CD4-positive, alpha-beta T cell treated with Interleukin-1 beta for 1 hour (primary cell): ENCODE measurements at places on chromosomes 7 and 10.

DNA sequence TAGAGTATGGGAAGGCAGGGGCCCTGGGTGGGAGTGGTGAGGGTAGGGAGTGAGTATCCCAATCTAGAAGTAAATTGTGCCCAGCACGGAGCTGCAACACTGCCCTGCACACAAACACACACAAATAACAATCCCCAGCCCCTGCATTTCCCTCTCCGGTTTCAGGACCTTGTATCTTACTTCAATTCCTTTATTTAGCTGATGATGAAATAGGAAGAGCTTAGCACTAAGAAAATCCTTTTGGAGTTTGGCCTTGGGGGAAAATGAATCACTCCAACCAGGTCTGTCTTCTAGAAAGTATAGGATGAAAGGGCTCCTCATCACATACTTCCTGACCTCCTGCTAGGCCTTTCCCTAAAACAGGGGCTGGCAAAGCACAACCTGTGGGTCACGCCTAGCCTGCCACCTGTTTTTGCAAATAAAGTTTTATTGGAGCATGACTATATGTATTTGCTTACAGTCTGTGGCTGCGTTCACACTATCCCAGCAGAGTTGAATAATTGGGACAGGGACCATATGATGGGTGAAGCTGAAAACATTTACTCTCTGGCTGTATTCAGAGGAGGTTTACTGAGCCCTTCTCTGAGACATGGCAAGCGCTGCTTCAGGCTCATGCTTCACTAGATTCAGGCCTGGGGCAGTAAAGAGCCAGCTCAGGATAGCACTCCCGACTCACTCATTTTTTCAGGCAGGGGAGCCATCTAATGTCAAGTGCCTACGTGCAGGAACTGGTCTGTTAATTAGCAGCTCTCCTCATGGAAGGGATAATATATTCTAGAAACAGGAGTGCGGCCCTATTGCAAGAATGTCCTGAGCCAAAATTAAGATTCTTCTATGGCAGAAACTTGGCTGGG, 111.0 kb downstream of the EGFR start:
- no peak for DNase-seq

DNA sequence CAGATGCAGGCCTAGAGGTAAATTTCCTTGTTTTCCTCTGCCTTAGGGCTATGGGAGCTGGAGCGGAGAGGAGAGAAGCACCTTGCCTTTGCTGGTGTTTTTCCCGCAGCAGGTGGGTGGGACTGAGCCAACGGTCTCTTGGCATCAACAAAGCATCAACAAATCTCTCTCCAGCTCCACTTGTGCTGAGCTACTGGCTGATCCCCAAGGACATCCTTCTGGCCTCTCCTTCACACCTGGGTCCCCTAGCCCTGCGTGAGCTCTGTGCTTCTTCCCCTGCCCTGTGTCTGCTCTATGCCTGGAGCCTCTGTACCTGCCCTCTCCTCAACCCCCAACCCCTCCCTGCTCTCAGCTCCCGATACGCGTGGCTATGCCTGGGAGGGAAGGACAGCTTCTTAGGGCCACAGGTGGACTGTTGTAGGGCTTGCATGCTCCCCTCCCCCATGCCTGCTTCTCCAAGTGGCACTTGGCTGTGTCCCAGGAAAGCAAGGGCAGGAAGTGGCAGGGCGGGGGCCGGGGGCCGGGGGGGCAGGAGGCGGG, 3.2 kb upstream of the CLDN4 start:
- DNase-seq, result no peak

GRCh38 chr10:33212061-33212748, 122.3 kb downstream of the NRP1 start:
- no peak for DNase-seq

DNA sequence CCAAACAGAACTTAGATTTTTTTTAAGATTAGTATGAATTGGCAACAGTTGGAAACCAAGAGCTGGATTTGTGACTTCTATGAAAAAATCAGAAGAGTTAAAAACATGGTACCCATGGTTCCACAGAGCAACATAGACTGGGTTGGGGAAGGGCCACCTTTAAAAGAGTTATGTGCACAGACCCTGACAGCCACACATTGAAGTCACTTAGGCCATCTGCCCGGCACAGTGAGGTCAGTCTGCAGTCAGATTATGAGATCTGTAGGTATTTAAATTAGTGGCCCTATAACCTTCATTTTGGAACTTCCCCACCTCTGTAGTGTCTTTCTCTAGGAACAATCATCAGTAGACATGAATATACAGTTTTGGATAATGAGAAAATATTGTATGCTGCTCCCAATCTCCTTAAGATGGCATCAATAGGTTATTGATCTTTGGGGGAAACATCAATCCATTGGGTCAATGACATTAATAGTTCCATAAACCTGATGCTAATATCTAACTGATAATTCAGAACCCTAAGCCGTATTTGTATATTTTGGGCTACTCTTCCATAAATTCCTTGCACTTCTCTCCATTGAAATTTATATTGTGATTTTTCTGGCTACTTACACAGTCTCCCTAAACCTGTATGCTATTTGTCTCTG, 7.0 kb downstream of the ANKRD1 start:
- DNase-seq, result no peak

DNA sequence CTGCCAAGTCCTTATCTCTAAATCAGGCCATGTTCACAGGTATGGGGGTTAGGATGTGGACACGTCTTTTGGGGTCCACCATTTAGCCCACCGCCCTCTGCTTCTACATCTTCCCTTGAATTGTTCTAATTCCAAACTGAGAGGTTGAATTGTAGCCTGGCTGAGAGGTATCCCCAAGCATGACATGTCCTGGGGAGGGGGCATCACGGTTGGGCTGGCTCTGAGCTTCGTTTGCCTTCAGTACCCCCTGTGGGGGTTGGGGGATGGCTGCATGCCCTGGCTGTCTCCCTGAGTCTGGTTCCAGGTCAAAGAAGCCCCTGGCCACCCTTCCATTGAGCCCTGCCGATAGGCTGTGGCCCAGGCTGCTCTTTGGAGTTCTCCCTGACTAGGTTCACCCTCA, 204.6 kb downstream of the GLRX3 start:
- no peak for DNase-seq

- DNase-seq, result no peak
Observed at GRCh38 chr7:121516821-121517220, 120.7 kb upstream of the FAM3C start.

DNA sequence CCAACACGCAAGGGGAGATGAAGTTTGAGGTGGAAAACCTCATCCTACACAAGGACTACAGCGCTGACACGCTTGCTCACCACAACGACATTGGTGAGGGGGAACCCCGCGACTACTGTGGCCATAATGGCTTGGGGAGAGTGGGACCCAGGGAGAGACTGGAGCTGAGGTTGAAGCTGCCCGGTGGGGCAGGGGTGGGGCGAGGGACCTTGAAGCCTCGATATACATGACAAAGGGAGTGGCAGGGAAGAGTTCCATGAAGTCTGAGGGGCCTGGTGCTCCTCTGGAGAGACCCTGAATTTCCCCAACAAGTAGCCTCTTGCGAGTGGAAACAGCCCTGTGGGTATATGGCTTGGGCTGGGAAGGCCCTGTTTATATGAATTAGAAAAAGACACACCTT, 3.1 kb downstream of the PLAU start:
- DNase-seq, result no peak

GRCh38 chr7:96530786-96531185, 178.9 kb downstream of the SEM1 start:
- no peak for DNase-seq

GRCh38 chr10:63206997-63207811, 74.1 kb downstream of the NRBF2 start:
- no peak for DNase-seq

DNA sequence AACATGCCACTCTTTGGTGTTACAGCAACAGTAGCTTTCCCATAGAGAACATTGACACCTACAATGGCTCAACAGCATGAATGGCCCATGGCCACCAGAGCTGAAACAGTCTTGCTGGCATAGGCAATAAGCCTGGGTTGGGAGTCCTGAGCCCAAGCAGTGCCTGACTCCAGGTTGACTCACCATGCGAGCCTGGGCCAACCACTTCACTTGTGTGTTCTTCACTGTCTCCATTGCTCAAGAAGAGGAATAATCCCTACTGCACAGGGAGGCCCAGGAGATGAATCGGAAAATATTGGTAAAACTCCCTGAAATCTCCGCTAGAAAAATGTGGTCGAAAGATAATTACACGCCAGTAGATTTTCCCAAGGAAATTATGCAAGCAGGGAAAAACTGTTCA, 89.2 kb upstream of the INHBA start:
- no peak for DNase-seq

- no peak for DNase-seq
Observed at GRCh38 chr7:47601881-47602249, 20.0 kb upstream of the TNS3 start.

- DNase-seq, result peak; percentile 51
Observed at GRCh38 chr10:17454161-17455014, at the start of gene ST8SIA6. Gene ST8SIA6 (minus strand): TSS chr10:17454595. CDS start chr10:17454255, 340 bp downstream.

GRCh38 chr7:151110941-151111645, 24.8 kb downstream of the AGAP3 start:
- DNase-seq, result peak; percentile 79

GRCh38 chr7:55441774-55442522, 76.8 kb downstream of the LANCL2 start:
- no peak for DNase-seq

DNA sequence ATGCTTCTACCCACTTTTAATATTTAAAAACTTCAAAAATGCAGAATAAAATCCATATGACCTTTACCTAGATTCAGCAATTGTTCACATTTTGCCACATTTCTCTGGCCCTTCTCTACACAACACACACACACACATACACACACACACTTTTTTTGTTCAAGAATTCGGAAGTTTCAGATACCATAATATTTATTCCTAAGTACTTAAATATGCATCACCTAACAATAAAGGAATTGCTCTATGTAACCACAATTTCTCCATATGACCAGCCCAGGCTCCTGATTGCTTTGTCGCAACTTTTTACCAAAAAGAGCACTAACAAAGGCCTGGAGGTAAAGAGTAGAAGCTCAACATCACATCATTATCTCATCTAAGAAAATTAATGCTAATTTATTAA, 106.6 kb downstream of the FAS start:
- DNase-seq, result no peak

DNA sequence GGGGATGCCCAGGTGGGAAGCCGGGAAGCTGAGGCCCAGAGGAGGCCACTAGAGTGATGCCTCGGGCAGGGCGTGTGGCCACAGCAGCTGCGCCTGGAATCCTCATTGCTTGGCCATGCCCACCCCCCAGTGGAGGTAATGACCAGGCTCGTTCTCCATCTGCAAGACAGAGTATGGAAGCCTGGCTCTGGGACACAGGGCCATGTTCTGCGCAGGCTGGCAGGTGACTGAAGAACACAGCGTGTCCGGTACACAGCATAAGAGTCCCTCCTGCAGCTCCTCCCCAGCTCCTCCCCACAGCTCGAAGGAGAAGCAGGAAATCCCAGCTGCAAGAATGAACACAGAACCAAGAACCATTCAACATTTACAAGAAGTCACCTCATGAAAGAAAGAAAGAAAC, 64.8 kb downstream of the SMURF1 start:
- no peak for DNase-seq

GRCh38 chr10:132910186-132910880, 32.0 kb downstream of the CFAP46 start:
- DNase-seq, result no peak

DNA sequence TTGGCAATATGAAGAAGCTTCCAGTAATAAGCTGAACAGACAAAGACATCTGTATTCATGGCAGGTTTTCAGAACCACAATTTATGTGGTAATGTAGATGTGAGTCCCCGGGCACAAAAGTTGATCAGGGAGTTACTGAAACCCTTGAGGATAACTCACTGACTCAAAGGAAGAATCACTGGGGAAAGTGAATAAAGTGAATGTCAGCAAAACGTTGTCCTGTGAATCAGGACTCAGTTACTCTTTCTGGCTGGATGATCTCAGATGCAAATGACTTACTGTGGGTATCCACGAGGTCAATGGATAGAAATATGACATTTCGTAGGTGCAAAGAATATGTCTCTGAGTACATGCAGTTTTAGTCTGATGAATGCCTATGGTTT, 172.8 kb upstream of the CTBP2 start:
- no peak for DNase-seq

GRCh38 chr7:40239755-40240303, 105.0 kb downstream of the SUGCT start:
- DNase-seq, result no peak

- no peak for DNase-seq
Observed at GRCh38 chr7:148303295-148304082, 287.1 kb upstream of the C7orf33 start.

- no peak for DNase-seq
Observed at GRCh38 chr10:58963723-58964124, 212.7 kb upstream of the PHYHIPL start.

- DNase-seq, result no peak
Observed at GRCh38 chr7:88042157-88042556, 108.1 kb downstream of the ADAM22 start.

GRCh38 chr7:143437578-143437977, 5.7 kb upstream of the TAS2R60 start:
- DNase-seq, result no peak

- no peak for DNase-seq
Observed at GRCh38 chr7:157862731-157863130, 525.9 kb downstream of the DNAJB6 start.

DNA sequence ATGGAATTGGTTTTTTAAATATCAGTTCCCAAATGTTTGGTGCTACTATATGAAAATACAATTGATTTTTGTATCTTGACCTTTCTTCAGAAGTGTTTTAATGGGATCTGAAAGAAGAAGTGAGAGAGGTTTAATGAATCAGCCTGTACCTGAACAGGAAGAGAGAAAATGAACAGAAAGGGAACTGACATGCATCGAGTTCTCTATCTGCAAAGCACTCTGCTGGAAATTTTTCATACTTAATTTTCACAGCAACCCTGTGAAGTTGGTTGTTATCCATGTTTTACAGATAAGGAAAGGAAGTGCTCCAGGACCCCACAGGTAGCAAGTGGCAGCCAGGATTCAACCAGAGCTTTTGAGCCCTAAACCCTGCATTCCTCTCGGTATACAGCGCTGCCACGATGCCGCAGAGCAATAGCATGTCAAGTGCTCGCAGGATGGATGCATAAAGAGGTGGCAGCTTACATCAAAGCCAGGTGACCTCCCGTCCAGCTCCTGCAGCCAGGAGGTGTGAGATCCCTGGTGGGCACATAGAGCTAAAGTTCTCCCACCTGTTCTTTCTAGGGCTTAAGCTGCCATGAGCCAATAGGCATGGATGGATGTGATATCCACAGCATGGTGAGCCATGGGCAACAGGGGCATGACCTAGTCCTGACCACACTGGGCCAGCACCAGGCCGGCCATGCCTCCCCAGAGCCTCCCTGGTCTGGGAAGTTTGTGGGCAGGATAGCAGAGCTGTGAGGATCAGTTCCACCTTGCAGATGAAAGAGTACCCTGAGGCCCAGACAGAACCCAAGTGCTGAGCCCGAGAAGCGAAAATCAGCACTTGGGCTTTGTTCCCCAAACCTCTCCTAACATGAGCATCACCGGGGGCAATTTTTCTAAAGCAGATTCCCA, 57.2 kb downstream of the CALML3 start:
- no peak for DNase-seq

- DNase-seq, result no peak
Observed at GRCh38 chr7:141157138-141157765, 83.4 kb downstream of the TMEM178B start.

GRCh38 chr10:16913266-16913665, 96.0 kb upstream of the RSU1 start:
- no peak for DNase-seq
